Right hindlimb (tissue), 1 donor: ENCODE measurements at places on chromosomes 13 and 19.

- DNase-seq: no peak
Measured at GRCh38 chr13:96783511-96783910, 210.8 kb downstream of the OXGR1 start.

DNA sequence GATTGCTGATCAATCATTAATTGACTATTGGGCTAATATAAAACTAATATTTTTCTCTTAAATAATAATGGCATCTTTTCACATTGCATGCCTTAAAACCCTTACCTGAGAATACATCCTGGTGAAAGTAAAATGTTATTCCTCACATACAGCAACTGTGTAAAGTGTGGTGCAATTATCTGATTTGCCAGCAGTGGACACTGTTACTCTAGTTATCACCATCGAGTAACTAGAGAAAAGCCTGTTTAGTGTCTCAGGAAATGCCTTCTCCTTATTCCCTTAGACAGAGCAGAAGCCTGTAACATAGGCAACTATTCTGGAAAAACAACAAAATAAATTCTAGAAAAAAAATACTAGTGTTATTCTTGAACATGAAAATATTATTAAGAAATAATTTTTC lies 459.8 kb downstream of the FGF14 start:
- peak; percentile 27 for DNase-seq

DNA sequence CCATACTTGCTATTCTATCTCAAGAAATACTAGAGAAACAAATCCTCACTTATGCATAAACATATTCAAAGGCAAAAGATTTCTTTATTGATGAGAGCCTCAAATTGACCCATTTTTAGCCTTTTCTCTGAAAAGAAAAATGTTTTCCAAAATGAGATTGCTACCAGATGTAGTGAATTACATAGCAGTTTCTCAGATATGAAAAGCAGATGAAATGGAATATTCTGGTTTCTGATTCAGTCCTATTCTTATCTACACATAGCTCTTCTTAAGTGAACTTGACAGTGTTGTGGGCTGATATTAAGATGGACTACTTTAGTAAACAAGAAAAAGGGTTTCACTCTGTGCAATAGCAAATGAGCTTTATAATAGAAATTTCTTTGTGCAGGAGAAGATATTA lies 183.5 kb downstream of the DNAJC15 start:
- DNase-seq: no peak

DNA sequence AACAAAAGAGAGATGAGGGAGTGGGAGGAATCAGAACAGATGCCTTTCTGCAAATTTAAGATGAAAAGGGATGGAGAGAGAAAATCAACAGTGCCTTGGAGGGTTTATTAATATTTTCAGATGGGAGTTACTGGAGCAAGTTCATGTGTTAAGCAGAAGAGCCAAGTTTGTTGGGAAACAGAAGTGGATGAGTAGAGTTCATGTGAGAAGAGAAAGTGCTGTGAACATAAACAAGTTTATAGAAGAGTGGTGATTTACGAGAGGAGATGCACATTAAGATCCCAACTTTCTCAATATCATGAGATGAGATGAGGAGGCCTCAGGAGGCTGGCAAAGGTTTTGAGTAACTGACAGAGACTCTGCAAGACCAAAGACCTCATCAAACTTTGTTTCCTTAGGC lies 274.1 kb upstream of the HTR2A start:
- DNase-seq: no peak

DNA sequence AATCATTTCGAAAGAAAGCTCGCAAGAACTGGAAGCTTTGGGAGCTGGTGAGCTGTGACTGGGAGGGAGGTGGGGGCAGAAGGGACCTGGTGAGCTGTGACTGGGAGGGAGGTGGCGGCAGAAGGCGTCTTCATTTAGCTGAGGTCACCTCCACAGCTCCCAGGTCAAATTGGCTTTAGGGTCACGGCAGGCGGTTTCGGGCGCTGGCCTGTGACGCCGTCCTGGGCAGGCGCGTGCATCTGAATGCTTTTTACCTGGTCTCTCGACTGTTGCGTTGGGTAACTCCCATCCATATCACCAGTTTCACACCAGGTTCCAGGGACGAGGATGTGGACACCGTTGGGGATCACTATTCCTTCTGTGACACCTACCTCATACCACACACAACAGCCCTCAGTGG lies 29.2 kb downstream of the C2CD4C start:
- no peak for DNase-seq

- no peak for DNase-seq
Measured at GRCh38 chr19:33679696-33680095, 57.9 kb downstream of the CHST8 start.

DNA sequence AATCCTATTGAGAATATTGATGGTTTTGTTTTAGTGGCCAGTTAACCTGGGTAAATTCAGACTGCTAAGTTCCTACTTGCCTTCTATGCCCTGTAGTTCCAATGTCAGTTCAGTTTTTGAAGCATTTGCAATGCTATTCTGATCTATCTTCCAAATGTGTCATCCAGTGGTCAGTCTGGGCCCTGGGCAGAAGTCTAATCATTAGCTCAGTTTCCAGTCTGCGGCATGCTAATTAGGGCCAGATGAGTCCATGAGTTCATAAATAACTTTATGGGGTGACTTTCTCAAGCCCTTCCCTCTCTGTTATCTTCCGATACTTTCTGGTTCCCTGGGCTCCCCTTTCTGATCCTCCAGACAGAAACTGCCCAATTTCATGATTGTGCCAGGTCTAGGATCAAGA lies 32.7 kb downstream of the FAM187B start:
- DNase-seq: no peak

DNA sequence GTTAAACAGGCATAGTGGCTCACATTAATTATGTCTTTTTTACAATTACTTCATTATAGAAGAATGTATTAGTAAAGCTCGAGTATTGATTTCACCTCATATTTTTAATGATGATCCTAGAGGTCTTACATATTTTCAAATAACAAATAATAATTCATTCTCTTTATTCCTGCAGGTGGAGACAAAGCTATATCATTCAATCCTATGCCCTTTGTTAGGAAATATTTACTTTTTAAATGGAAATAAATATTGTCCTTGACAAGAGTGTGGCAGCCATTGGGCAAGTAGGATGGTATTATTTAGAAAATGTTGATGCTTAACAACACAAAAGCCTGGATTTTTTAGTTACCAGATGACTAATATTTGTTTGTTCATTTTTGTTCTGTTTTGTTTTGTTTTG lies 127.6 kb downstream of the COG6 start:
- no peak for DNase-seq

GRCh38 chr13:28002886-28003698 lies 14.6 kb upstream of the URAD start:
- DNase-seq: no peak

DNA sequence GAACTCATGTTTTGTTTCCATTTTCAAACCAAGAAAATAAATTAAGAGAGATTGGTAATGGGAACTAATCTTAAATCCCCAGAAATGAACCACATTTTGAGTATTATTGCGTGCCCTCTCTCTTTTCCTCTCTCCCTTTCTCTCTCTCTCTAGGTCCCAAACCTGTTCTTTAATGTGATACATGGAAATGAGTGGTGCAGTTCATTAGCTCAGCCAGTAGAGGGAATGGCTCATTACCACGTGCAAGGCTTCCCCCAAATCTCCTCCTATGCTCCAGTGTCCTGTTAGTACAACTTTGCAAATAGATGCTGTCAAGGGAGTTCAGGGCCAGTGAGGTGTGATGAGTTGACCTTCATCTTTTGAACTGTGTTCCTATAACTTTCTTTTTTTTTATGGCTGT lies 178.4 kb downstream of the FGF9 start:
- DNase-seq: no peak
